ENCODE measurements at places on chromosomes 3 and 15.
A peak's percentile ranks its signal among the peaks of the same experiment; 100 is the strongest.

GRCh38 chr15:95024351-95024750 lies 793.0 kb downstream of the MCTP2 start:
- DNase-seq, result no peak

DNA sequence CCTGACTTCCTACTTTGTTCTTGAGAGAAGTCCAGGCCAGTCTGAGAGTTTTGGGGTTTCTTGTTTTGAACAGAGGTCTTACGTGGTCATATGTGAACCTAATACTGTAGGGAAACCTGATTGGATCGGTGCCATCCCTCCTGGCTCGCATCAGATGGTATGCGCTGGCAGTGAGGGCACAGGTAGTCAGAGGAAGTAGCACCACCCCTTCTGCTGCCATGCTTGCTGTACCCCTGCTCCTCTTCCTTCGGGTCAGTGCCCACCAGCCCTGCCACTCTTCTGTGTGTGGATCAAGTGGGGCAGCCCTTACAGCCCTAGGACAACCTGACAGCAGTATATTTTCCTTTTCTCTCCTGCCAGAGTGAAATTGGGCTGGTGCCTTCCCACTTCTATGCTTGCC lies 39.7 kb downstream of the CHCHD6 start:
- no peak for DNase-seq

- no peak for DNase-seq
These were observed 461.9 kb downstream of the AGBL1 start for GRCh38 chr15:86541540-86541939.

GRCh38 chr3:153866901-153867300 lies 254.3 kb upstream of the ARHGEF26 start:
- DNase-seq, result no peak

GRCh38 chr15:57950381-57950946 lies 115.0 kb downstream of the ALDH1A2 start:
- DNase-seq, result no peak

GRCh38 chr3:52182196-52182595 lies 15.8 kb upstream of the ALAS1 start:
- DNase-seq, result no peak

- no peak for DNase-seq
These were observed 19.1 kb upstream of the PLCH1 start for GRCh38 chr3:155763870-155764463.

DNA sequence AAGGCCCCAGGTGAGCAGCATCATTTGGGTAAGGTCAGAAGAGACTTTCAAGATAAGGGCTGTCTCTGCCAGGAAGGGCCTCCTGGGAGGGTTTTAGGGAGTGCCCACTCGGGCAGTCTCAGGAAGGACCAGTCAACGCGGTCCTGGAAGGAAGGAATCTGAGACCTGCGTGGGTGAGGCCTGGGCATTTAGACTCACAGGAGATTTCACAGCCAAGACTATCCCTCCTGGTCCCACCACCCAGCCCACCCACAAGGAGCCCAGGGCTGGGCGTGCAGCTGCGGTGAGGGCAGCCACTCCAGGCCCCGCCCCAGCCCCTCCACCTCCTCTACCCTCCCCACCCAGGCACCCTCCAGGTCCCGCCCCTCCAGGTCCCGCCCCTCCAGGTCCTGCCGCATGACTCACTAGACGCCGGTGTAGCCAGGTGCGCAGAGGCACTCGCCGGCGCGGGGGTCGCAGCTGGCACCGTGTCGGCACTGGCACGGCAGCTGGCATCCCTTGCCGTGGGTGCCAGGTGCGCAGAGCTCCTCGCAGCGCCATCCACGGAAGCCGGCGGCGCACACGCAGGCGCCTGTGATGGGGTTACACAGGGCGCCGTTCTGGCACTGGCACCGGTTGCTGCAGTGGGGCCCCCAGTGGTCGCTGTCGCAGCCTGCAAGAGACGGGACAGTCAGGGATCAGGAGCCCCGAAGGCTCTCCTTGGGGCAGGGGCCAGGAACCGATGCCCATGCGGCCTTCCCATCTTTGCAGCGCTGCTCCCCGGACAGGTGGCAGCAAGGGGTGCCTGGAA lies 112.7 kb downstream of the RAB11A start:
- DNase-seq, result no peak

- DNase-seq, result no peak
These were observed 28.6 kb downstream of the ABTB1 start for GRCh38 chr3:127701280-127701911.

DNA sequence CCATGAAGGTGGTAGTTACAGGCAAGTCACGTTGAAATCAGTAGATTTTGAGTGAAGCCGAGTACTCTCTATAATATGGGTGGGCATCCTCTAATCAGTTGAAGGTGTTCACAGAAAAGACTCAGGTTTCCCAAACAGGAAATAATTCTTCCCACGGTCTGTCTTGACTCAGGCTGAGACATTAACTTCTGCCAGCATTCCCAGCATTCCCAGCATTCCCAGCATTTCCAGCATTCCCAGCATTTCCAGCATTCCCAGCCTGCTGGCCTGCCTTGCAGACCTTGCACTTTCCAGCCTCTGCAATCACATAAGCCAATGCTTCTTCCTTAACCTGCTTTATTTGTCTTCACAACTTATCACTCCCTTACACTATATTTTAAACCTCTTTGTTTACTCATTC lies 542.3 kb upstream of the ROBO2 start:
- DNase-seq, result peak; percentile 64

DNA sequence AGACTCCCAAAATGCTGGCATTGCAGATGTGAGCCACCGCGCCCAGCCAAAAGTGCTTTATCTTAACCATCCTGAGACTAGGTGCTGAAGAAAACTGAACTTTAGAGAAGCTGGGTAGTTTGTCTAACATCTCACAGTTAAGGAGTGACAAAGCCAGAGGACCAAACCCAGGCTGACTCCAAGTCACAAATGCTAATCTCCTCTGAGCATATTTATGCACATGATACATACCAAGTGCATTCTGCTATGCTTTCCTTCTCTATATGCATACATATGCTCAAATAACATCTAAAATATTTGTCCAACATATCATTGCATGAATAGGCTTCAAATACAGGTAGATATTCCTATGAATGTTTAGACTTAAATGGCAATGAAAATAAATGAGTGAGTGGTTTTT lies 256.9 kb downstream of the CTNNB1 start:
- DNase-seq, result no peak

GRCh38 chr3:61173676-61174075 lies 77.6 kb downstream of the FHIT start:
- no peak for DNase-seq

DNA sequence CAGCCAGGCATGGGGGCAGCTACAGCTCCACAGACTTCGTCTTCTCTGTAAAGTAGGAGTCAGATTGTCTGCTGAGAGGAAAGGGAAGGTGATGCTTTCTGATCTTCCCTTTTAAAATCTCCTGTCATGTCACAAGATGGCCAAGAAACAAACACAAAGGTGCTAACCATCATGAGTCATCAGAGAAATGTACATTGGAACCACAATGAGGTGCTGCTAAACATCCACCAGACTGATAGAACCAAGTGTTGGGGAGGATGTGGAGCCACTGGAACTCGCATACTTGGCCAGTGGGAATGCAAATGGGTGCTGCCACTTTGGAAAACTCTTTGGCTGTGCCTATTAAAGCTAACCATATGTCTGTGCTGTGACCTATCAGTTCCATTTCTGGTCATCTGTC lies 268.8 kb downstream of the SLCO3A1 start:
- DNase-seq, result no peak

- no peak for DNase-seq
These were observed 12.7 kb downstream of the SEMA4B start for GRCh38 chr15:90213818-90214204.

DNA sequence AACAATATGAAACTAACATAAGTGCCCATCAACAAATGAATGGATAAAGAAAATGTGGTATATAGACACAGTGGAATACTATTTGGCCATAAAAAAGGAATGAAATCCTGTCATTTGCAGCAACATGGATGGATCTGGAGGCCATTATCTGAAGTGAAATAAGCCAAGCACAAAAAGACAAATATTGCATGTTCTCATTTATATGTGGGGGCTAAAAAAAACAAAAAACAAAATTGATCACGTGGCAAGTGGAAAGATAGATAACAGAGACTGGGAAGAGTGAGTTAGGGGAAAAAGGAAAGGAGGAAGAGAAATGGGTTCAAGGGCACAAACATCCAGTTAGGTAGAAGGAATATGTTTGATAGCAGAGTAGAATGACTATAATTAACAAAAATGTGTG lies 155.9 kb upstream of the BHLHE40 start:
- DNase-seq, result no peak

GRCh38 chr3:60202052-60202726 lies 1049.1 kb downstream of the FHIT start:
- no peak for DNase-seq

DNA sequence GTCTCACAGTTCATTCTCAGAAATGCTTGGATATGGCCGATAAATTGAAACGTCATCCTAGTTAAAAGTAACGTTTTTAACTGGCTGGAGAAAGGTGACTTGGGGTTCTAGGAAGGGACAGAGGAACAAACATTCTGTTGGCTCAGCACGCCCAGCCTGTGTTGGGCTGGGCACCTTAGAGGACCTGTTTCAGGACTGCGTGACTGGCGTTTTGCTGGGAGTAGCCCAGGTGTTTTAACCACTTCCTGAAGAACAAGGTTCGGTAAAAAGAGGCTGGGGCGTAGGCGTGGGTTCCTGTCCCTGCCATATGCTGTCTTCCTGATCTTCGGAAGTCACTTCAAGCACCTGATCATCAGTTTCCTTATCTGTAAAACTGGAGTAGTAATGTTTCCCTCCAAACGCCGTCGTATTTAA lies 1.1 kb upstream of the TLNRD1 start:
- no peak for DNase-seq

All from HT1080 (cell line).